ENCODE measurements at places on chromosomes 5 and 9. TPM values are rescaled to one million over a fixed set of nuclear protein-coding genes. Genes with fewer than 3 reads are reported as not detected.

DNA sequence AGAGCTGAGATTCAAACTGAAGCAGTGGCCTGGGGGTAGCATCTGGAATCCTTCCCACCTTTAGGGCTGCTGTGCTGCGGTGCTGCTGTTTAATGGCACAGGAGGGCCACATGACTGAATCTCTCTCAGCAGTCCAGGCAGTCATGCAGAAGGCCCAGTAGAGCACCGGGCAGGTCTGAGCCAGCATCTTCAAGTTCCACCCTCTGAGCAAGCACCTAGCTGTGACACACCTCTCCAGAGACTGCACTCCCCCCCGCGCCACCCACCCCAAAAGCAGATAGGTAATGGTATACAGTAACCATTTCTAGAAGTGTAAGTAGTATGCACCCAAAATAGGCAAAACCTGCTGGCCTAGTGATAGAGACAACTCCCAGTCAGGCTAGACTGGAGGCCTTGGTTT is 8.2 kb downstream of the IL4 start:
- DNase-seq = no peak

GRCh38 chr5:91998774-91999173 is 615.7 kb upstream of the ARRDC3 start:
- DNase-seq = no peak

DNA sequence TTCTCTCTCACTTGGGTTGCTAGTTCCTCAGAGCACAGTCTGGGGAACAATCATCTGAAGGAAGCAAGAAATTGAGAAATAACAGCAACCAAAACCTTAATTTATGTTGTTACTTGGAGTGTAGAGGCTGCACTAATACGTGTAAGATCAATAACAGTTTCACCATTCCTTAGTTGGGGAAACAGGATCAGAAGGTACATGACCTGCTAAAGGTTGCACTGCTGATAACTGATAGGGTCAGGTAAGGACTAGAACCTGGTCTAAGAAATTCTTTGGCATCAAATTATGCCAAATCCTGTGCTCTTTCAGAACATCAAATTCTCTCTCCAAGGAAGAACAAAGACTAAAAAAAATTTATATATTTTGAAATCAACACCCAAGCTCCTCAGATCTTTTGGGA is 278.6 kb upstream of the C9orf72 start:
- no peak for DNase-seq

DNA sequence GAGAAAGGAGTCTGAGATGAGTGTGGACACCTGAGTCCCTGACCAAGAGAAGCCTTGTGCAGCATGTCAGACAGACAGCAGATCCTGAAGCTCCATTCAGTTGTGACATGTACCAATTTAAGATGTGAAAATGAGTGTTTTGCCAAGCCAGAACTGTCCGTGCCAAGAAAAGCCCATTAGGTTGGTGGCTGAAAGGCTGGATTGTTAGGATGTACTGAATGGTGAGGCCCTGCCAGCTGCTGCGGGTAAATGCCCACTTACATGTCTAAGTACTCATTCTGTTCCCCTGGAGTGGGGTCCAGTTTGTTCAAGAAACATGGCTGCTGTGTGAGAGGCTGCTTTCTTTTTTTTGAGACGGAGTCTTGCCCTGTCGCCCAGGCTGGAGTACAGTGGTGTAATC is 14.6 kb downstream of the DAPK1 start:
- no peak for DNase-seq

- peak; percentile 42 for DNase-seq
These were observed 519 bp downstream of the EXOC3 start for GRCh38 chr5:443239-444151.

GRCh38 chr5:73673161-73673591 is 47.2 kb downstream of the ARHGEF28 start:
- DNase-seq = no peak

- DNase-seq = no peak
These were observed 745.3 kb upstream of the CHD1 start for GRCh38 chr5:99674101-99674500.

- peak; percentile 70 for DNase-seq
These were observed 552 bp downstream of the OTULINL start for GRCh38 chr5:14581891-14582796.

DNA sequence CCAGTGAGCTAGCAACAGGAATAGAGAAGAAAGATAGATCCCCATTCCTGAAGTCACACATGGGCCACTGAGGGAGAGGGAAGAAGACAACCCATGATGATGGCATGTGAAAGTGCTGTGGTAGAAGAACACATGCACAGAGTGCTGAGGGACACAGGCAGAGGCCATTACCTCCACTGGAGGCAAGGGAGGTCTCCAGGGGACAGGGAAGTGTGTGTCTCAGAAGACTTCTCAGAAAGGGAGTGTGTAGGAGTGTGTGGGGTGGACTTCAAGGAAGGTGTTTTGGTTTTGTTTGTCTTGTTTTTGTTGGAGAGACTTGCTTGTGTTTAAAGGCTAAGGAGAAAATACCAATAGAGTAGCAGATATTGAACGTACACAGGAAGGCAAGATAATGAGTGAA is 77.0 kb upstream of the SMARCA2 start:
- DNase-seq = no peak

The CDO1 gene
- 9.2 TPM for total RNA-seq

DNA sequence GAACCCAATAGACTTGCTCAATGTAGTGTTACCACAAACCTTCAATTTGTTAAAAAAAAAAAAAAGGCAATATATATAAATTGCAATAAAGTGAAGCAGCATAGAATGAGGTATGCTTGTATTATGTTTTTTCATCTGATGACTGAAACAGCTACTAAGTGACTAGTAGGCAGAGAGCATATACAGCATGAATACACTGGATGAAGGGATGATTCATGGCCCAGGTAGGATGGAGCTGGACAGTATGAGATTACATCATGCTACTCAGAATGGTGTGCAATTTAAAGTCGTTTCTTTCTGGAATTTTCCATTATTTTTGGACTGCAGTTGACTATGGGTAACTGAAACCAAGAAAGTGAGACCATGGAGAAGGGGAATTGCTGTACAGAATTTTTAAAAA is 161.2 kb downstream of the GNA14 start:
- no peak for DNase-seq

DNA sequence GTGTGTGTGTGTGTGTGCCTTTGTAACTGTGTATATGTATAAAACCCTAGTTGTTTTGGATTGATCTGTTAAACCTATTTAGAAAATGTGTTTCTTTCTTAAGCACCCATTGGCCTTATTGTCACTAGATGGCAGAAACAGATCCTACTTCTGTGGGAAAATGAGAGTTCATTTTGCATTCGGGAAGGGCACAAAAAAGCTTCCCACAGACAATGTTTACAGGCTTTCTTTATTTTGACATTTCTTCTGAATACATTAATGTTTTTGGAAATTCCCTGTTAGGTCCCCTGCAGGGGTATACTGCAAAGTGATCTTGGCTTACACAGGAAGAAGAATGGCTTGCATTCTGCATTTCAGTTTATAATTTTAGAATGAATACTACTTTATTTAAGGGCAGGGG is 481.8 kb upstream of the ARRDC3 start:
- no peak for DNase-seq

The SLC27A6 gene
- 82.3 TPM for total RNA-seq

DNA sequence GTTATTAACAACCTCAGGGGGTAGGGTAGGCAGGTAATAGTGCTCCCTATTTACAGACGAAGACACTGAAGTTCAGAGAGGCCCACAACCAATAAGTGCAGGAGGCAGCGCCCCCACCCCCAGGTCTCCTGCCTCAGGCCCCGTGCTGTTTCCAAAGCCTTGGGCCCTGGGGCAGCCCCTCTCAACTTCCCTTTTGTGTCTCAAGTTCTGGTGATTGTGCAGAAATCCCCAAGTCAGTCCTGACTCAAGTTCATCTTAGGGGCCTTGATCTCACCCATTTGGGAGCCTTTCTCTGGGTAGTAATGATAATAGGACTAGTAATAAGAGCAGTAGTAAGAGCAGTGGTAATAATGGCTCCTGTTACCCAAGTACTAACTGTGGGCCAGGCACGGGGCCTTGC is 35.5 kb upstream of the ASS1 start:
- DNase-seq = no peak

The MEGF10 gene
- total RNA-seq = 0.78 TPM

GRCh38 chr5:79237740-79238560 is 2.0 kb downstream of the JMY start:
- DNase-seq = no peak

The KIF4B gene
- not detected for total RNA-seq

GRCh38 chr9:72552356-72552755 is 30.9 kb downstream of the TMC1 start:
- DNase-seq = no peak

DNA sequence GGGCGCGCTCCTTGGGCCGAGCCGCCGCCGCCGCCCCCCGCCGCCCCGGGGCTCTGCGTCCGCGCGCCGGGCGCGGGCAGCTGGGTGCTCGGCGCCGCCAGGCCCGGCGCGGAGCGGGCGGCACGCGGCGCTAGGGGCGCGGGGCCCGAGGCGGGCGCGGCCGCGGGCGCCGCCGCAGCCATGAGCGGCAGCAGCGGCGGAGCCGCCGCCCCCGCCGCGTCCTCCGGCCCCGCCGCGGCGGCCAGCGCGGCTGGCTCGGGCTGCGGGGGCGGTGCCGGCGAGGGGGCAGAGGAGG is 351 bp downstream of the TRIO start:
- DNase-seq = no peak

DNA sequence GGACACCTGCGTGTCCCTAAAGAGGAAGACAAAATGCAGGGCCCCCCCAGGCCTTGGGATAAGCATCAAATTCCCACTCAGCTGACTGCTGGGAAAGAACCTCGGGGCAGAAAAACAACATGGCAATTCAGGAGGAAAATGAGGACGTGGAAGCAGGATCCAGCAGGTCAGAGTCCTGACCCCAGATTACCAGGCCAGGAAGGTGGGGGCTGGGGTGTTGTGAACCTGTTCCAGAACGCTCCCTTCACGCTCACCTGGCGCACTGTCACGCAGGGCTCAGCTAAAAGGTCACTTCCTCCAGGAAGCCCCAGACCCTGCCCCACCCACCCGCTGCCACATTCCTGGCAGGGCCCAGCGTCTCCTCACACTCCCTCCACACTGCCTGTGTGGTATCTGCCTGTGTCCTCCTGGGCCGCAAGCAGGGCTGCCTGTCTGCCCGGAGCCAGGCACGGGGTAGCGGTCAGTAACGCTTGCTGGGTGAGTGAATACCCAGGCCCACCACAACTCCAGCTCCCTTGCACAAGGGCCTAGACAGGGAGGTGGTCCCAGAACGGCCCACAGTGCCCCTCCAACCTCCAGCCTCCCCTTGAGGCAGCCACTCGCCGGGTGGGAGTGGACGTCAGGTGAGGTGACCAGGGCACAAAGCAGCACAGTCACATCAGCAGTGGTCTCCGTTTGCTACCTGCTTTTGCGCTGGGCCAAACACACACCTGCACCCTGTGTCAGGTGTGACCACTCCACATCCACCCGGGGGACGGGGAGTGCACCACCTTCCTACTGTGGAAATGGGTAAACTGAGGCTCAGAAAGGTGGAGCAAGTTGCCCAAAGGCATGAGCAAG is 18.1 kb downstream of the VAV2 start:
- DNase-seq = no peak

The FCN2 gene
- 0.30 TPM for total RNA-seq

- no peak for DNase-seq
These were observed 90.0 kb upstream of the SV2C start for GRCh38 chr5:75993183-75993582.
